ENCODE measurements at places on chromosomes 12 and 14. TPM values are rescaled to one million over a fixed set of nuclear protein-coding genes. Genes with fewer than 3 reads are reported as not detected.

The OR4Q2 gene
- polyA plus RNA-seq, result not detected

The CCDC38 gene
- polyA plus RNA-seq, result 1.1 TPM

The NFATC4 gene
- polyA plus RNA-seq, result 70.3 TPM

The HRK gene
- polyA plus RNA-seq, result 0.90 TPM

The LAG3 gene
- 1.9 TPM for polyA plus RNA-seq

The APEX1 gene
- polyA plus RNA-seq, result 289 TPM

The SIX4 gene
- 8.6 TPM for polyA plus RNA-seq

Measured in left kidney (tissue), 8 donors.